ENCODE measurements at places on chromosomes 7 and 10.
A peak's percentile ranks its signal among the peaks of the same experiment; 100 is the strongest.

DNA sequence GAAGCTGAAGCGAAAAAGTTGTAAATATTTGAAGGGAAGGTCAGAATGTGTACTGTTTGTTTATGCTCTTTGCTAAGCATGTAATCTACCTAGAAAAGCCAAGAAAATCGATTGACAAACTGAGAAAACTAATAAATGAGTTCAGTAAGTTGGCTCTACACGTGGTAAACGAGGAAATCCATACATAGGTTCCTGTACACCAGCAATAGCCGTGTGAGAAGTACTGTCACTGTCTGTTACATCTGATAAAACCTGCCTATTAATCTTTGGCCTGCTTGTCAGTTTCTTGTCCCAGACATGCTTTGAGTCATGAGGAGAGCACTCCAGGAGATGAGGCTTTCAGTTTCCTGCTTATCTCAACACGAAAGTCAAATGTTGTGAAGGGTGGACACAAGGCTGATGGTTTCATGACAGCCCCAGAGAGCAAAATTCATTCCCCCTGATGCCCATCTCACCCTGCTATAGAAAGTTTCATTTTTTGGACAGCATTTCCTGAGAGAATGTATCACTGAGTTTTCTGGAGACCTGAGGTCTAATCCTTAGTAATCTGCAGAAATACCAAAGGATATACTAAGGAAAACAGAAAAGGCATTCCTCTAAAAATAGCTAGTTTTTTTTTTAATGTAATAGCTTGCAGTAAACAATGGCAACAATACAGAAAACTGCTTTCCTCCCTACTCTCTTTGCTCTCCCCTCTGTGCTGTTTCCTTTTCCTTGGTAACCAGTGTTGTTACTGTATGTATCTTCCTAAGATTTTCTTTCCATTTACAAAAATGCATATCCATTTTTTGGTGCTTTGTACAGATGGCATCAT, 18.8 kb downstream of the BMPR1A start:
- DNase-seq = no peak

DNA sequence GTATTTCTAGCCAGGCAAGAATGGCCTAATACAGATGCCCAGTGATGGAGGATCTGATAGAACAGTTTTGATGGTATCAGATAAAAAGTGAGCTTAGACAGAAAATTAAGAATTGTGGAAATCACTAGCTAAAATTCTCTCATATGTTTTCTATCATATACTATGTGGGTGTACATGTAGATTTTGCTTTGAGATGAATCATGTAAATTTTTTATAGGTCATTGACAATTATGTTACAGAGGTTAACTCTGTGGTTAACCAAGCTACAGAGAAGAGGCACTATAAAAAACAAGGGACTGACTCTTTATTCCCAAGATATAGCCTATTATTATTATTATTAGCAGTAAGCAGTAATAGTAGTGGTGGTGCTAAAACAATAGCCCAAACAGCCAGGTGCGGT, 156.5 kb downstream of the ITGA8 start:
- no peak for DNase-seq

DNA sequence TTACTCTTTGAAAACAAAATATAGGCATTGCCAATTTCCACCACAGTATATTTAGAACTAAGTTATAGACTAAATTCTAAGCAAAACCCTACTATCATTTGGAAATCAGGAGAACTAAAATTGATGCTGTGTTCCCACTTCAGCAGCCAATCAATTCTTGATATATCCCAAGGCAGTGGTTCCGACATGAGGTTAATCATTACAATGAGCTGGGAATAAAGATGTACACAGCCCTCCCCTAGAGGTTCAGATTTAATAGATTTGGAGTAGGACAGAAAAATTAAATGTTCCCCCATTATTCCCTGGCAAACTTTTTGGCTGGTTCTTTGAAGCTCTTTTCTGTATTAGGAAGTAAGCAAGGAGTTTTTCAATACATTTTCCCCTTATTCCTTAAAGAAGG, 15.1 kb downstream of the ZNF800 start:
- no peak for DNase-seq

DNA sequence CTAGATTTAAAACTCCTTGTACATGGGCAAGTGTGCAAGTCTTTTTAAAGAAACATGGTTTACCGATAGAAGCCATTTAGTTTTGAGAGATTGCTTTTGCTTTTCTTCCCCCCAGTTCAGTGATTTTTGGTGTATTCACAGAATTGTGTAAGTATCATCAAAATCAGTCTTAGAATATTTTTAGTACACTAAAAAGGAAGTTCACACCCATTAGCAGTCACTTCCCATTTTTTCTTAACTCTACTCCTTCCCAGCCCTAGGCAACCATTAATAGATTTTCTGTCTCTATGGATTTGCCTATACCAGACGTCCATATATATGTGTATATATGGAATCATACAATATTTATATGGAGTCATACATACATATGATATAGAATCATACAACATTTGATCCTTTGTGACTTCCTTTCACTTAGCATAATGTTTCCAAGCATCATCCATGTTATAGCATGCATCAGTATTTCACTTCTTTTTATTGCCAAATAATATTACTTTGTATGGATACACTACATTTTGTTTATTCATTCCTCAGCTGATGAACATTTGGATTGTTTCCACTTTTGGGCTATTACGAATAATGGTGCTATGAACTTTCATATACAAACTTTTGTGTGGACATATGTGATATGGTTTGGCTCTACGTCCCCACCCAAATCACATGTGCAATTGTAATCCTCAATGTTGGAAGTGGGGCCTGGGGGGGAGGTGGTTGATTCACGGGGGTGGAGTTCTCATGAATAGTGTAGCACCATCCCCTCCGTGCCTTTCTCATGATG, 16.5 kb upstream of the ARL4A start:
- no peak for DNase-seq

DNA sequence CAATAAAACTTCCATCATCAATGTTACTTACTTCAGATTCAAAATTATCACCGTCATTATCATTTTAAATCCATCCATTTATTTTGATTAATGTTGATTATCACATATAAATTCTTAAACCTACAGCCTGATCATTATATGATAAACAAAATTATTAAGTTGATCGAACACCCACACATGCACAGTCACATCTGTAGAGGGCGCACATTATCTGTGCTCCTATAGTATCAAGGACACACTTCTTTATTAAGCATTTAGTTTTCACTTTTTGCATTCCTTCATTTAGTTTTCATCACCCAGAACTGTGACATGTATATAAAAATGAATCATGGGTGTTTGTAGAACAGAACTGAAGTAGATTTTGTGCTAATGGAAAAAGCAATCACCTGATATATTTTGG, 26.2 kb upstream of the ZNF716 start:
- DNase-seq = no peak

GRCh38 chr10:22708772-22709171, 5.6 kb downstream of the PIP4K2A start:
- no peak for DNase-seq

DNA sequence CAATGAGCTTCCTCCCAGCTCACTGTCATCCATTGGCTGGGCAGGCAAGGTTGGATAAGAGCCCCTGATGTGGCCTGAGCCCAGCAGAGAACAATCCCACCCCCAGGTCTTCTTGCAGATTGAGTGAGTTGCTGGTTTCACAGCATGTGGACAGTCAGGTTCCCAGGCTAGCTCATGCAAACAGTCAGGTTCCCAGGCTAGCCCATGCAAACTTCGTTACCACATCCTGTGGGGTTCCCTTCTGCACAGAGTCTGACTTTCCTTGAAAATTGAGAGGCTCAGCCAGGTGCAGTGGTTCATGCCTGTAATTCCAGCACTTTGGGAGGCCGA, 67.1 kb downstream of the TMEM130 start:
- DNase-seq = no peak

GRCh38 chr7:158774952-158775351, 54.4 kb downstream of the ESYT2 start:
- DNase-seq = no peak

- no peak for DNase-seq
These were observed 324.1 kb downstream of the LRMDA start for GRCh38 chr10:75755528-75755927.

DNA sequence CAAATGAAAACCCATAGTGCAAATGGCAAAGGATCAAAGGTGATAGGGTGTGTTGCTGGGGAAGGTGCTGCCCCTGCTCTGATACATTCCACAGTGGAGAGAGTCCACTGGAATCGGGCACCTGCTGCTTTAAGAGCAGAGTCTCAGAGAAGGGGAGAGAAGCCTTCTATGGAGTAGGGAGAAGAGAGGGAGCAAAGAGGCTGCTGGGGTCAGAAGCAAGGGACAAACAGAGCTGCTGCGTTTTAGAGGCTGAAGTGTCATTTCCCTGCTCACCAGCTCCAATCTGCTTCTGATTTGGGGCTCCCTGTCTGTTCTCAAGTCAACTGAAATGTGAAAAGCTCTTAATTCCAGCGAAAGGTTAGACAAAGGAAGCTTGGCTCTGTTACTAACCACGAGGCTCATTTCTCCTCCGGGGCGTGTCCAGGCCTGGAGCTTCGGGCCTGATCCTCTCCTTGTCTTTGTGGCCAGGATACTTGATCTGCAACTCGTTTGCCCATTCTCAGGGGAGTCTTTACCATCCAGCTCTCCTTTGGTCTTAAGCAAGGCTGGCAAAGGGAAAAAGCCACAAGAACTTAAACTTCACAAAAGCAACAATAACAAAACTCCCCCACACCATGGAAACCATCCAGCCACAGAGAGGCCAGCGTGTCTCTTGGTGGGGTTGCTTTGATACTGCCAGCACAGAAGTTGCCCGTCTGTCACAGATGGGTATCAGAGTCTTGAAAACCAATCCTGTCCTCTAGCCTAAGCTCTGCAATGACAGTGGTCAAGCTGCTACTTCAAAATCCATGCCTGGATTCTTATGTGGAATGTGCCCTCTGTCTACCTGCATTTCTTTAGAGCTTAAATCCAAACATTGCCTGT, 692.6 kb downstream of the SUGCT start:
- no peak for DNase-seq

DNA sequence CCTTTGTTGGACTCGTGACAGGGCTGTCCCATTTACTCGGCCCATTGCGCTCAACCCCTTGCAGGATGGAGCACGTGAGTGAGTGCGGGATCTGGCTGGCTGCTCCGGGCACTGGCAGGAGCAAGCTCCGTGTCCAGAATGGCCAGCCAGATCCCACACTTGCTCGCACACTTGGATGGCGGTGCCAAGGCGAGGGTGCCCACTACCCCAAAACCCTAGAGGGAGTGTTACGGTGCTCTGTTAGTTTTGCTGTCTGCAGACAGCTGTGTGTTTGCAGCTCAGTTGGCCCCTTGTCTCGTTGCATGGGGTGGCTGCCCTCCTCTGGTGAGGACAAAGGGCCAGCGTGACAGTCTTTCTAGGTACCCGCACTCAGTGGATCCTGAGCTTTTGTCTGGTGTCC, 34.2 kb downstream of the ZNF487 start:
- DNase-seq = no peak

DNA sequence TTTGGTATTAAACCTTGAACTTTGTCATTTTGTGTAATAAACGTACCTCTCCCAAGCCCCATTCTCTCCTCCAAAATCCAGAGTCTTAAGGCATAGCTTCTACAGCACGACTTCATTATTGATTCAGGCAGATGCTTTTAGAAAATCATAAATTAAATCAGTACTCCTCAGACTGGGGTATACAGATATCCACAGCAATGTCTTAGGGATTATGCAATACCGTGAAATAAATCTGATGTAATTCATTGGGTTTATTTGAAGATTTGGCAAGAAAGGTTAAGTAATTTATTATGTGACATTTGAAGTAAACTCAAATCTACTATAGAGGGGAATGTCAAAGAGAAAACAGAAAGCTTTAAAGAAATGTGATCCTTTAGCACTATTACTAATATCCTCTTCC, 246.1 kb upstream of the PLXDC2 start:
- DNase-seq = no peak

- DNase-seq = no peak
These were observed 93.3 kb downstream of the BMS1 start for GRCh38 chr10:42875798-42876341.

GRCh38 chr10:125592897-125593296, 90.1 kb downstream of the TEX36 start:
- DNase-seq = no peak

DNA sequence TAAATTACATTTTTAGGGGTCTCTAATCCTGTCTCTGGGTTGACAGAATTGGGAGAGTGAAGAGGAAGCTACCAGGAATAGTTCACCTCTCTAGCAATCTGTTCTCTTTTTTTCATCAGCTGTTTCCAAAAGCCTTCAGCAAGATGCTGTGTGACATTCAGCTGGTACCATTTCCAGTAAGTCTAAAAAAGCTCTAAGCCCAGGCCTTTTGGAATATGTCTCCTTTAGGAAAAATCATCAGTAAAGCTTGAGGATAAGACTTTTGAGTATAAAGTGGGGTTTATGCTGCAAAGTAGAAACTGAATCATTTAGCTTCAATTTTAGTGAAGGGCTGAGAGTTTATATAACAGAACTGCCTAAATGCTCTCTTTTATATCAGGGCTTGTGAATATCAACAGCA, 81.5 kb downstream of the CCNY start:
- DNase-seq = no peak

DNA sequence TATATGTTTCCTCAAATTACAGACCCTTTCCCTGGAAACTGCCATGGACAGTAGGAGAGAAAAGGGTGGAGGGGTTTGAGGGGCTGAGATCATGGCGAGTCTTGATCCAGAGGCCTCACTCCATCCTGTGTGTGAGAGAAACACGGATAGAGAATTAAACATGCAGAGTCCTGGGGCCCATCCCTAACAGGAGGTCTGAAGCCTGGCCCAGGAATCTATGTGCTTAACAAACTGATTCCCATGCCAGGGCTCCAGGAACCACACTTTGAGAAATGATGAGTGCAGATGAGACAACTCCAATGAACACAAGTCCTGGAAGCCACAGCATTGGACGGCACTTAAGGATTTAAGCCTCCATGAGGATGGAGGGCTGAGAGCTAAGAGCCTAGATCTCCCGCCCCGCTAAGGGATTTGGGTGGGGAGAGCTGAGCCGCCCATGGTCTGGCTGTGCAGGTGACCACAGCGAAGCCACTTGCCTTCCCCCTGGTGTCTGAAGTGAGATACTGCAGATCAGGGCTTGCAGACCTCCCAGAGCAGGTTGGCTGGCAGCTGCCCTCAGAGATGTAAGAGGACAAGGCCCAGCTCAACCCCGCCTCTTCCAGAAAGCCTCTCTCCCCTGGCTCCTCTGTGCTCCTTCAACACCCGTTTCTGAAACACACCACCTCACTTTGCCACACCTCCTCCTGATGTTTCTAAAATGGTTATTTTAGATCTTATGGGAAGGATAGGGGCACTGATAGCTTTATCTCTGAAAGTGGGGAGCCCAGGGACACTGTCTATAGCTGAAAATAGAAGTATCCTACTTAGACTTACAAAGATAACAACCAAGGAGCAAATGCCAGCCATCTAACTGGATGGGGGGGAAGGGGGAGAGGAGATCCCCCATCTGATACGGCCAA, 24.8 kb upstream of the EIF5AL1 start:
- DNase-seq = peak; percentile 79

GRCh38 chr10:75103881-75104686, 7.4 kb upstream of the SAMD8 start:
- no peak for DNase-seq

DNA sequence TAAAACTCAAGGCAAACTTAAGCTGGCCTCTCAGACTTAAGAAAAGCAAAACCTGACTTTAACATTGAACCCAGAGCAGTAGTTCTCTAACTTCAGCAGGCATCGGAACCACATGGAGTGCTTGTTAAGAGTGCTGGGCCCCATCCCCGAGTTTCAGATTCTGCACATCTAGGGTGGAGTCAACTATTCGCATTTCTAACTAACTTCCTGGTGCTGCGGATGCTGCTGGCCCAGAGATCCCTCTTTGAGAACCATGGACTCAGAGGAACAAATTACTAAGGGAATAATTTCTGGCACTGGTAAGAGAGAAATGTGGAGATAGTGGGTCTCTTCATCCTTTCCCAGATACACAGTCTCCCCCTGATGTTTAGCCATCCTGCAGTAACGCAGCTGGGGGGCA, 14.6 kb upstream of the NPFFR1 start:
- no peak for DNase-seq

Measured in NCI-H146 (cell line).